ENCODE measurements at places on chromosomes 11 and 22. TPM values are rescaled to one million over a fixed set of nuclear protein-coding genes. Genes with fewer than 3 reads are reported as not detected.

DNA sequence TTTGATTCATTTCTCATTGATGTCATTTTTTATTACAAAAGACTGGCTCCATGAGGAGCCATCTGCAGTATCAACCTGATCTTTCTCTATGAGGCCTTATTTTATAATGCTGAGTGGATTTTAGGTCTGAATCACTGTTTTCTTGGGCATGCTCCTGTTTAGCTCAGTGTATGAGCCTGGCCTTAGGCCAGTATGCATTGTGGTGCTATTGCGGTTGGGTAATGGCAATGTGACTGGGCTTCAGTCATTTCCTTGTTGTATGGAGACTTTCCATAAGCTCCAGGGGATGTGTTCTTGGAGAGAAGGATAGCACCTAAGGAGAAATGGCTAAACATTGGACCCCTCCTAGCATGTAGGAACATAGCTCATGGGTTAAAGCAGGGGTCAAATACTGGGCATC lies 293.2 kb downstream of the NELL1 start:
- no peaks in the 10 kb centered on the region for H3K36me3 ChIP-seq
- H3K4me1 ChIP-seq, result no peaks in the 10 kb centered on the region
- no peaks in the 10 kb centered on the region for H3K27me3 ChIP-seq
- DNase-seq, result no peak
- no peak overlapping the region for H3K4me3 ChIP-seq

DNA sequence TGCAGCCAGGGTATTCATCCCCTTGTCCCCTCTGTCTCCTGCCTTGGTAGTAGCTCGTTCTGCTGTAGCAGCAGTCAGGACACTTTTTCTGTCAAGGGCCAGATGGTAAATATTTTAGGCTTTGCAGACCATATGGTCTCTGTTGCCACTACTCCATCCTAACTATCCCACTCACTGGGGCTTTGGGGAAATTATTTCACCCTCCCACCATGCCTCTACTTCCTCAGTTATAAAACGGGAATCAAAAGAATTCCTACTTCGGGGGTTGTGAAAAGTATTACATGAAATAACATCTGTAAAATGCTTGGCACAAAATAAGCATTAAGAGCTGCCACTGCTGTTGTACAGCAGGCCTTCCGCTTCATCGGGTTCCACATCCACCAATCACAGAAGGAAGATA lies 89.9 kb upstream of the LDLRAD3 start:
- no peaks in the 10 kb centered on the region for H3K27me3 ChIP-seq
- H3K27ac ChIP-seq, result no peak overlapping the region
- H3K4me1 ChIP-seq, result no peaks in the 10 kb centered on the region
- H3K4me3 ChIP-seq, result no peak overlapping the region
- no peaks in the 10 kb centered on the region for H3K36me3 ChIP-seq

DNA sequence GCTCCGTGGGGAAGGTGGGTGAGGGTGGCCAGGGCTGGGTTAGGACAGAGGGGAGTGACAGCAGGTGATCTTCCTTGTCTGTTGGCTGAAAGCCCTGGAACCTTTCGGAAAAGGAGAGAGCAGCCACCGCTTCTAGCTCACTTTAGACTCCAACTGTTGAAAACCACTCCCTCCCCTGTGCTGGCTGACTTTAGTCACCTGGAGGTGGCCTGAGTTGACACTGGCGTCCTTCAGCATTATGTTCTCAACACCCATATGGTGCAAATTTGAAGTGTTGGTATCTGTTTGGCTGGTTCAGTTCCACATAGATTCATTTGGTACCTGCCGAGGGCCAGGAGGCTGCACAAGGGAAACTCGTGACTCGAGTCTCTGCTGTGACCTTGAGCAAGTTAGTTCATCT lies 28.8 kb downstream of the ZC3H7B start:
- H3K4me1 ChIP-seq, result no peaks in the 10 kb centered on the region
- no peaks in the 10 kb centered on the region for H3K36me3 ChIP-seq
- no peak overlapping the region for H3K27ac ChIP-seq
- DNase-seq, result no peak
- no peak overlapping the region for H3K4me3 ChIP-seq
- H3K27me3 ChIP-seq, result no peaks in the 10 kb centered on the region

GRCh38 chr11:61728940-61729219 lies 23.6 kb upstream of the MYRF start:
- no peak for DNase-seq
- H3K27ac ChIP-seq, result no peak overlapping the region
- no peaks in the 10 kb centered on the region for H3K4me1 ChIP-seq
- H3K36me3 ChIP-seq, result no peaks in the 10 kb centered on the region

CYTH4 gene
- total RNA-seq, result 6.4 TPM

SLC39A13 gene
- 54.3 TPM for total RNA-seq
